ENCODE measurements at places on chromosomes 2 and 18.

- DNase-seq, result no peak
Measured at GRCh38 chr2:2827761-2828221, 496.7 kb upstream of the MYT1L start.

DNA sequence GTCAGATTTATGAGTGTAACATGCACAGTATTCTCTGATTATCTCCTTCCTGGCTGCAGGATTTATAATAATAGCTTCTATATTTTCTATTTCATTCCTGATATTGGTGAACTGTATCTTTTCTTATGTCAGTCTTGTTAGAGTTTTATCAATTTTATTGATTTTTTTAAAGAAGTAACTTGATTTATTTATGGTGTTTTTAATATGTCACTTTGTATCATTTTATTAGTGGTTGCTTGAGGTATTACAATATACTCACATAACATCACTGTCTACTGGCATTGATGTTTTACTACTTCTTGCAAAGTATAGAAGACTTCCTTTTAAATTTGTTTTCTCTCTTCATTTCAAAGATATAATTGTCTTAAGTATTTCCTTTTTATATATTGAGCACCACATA, 270.5 kb upstream of the GYPC start:
- DNase-seq, result no peak

GRCh38 chr2:120886534-120887319, 151.1 kb downstream of the GLI2 start:
- DNase-seq, result no peak

DNA sequence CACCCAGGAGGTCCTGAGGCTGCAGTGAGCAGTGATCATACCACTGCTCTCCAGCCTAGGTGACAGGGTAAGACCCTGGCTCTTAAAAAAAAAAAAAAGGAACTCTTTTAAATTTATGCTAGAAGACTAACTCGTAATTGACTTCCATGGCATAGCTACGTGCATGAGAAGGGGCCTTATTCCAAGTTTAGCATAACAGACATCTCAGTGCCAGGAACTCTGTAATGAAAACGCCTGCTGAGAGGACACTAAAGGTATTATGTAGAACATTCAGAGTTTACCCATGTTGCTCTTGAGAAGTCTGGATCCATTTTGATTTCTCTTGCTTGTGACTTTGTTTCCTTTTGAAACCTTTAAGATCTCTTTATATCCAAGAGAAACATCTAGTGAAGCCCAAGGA, 276.0 kb downstream of the ZNF407 start:
- no peak for DNase-seq

DNA sequence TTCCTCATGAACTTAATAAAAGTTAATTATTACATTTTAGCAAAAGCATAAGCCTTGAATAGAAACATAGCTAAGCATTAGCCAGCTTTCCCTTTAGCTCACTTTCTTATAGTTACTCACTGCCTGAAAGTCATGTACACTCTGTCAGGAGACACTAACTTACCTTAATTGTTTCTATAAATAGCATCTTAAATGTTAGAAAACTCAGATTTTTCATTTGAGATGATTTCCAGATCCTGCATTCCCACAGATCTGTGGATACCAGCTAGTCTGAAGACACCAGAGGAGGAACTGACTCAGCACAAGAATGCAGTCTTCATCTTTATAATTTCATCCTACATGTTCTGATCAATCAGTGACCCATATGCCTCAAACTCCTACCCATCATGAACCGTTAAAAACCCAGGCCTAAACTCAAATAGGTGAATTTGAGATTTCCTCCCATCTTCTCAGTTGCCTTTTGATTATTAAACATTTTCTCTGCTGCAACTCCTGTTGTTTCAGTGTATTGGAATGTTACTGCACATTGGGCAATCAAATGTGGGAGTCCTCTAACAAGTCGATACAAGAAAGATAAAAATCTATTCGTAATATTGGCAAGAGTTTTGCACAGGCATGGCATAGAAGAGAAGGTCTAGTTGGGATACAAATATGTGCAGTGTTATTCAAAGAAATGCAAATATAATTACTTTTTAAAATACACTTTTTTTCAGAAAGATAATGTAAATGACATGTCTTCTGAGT, 857.4 kb upstream of the CDH2 start:
- no peak for DNase-seq

DNA sequence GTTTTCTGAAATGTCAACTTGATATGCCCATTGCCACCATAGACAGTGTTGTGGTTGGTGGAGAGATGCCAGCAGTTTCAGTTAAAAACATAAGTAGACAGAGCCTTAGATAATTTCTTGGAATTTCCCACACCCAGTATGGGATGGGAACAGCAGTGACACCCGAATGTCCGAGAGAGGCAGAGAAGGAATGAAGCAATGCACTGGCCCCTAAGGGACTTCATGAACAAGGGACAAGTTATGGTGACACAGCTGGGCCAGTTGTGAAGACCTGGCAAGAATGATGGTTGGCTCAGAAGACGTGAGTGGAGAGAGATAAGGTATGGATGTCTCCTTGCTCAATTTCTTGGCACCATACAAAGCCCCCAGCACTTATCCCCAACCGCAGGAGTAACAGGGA, 165.2 kb upstream of the APCDD1 start:
- DNase-seq, result no peak

GRCh38 chr2:173079973-173080860, 4.6 kb downstream of the MAP3K20 start:
- no peak for DNase-seq

DNA sequence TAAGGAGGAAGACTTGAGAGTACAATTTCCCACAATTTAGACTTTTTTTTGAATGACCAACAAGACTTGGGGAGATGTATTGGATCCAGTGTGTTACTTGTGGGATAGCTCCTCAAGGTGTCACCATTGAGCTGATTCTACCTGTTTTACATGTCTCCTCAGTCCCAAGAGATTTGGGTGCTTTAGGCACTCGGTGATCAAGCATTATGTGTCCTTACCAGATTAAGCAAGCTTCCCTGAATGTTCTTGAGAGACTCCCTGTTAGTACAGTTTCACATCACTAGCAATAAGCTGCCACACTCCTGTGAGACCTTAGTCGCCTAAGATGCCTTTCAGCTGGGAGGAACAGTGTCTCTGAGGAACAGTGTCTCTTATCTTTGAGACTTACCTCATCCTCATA, 384.3 kb upstream of the SYT4 start:
- no peak for DNase-seq

DNA sequence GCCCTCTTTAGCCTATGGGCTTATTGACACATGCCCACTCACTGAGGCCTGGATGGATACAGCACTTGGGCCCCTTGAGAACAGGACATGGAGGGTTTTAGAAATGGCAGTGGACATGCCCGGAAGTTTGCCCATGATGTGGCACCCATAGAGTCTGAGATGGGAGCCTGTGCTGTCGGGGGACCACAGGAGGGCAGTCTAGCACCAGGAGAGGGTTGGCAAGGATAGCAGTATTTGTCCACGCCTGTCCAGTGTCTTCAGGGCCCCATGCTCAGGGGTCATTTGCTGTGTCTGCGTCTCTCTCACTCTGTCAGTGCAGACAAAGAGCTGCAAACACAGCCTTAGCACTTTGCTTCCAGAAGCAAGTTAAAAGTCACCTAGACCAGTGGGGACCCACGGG, 48.7 kb downstream of the IL1RL2 start:
- DNase-seq, result no peak

GRCh38 chr2:206657087-206657486, 14.8 kb downstream of the FAM237A start:
- DNase-seq, result no peak

DNA sequence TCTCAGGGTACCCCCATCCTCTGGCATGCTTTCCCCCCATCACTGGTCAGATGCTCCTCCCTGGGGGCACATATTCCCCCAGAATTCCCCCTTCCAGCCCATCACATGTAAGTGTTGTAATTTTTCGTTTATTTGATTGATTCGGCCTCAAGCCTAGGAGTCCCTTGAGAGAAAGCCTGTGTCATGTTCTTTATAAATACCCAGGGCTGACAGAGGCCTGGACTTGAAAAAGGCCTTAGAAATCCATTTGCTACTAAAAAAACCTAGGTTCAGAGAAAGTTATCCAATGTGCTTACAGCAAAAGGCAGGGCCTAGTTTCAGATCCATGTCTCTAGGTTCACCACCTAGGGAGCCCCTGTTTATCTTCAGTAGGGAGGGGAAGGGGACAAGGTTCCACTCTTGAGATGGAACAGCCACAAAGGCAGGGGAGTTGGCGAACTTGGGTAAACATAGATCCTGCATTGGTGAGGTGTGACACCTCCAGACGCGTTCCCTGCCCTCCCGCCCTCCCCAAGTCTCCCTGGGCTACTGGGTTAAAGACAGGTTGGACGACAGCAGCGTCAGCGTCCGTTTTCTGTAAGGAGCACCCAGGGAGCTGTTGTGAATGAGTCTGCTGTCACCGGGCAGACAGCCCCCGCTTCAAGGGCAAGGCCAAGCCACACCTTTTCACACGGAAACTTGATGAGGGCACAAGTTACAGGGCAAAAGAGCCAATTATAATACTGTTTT, 147.8 kb downstream of the EN1 start:
- DNase-seq, result no peak

DNA sequence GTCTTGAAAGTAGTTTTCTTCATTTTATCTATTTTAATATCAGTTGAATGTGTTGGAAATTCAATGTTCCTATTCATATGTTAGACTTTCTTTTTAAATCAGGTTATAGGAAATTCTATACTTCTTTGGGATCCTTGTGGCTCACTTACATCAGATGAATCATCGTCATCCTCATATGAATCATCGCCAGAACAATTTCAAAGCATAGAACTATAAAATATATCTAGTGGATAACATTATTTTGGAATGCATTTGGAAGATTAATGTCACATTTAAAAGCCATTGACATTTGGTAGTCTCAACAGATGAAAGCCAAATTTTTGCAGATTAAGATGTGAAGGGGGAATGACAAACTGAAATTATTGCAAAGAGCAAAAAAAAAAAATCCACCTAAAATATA, 94.1 kb downstream of the FAM161A start:
- DNase-seq, result no peak

DNA sequence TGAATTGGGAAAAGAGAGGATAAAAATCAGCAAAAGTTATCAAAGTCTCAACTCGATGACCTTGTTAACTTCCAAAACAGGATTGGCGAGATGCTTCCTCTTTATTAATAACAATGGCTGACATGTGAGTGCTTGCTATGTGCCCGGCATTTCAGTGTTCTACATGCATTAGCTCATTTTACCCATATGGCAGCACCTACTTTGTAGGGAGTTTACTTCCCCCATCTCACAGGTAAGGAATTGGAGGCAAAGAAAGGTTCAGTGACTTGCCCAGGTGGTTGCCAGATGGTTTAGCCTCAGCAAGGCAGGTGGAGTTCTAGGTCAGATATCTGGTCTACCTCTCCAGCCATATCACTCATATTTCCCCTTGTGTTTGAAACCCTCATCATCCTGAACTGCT, 12.4 kb downstream of the TFCP2L1 start:
- DNase-seq, result no peak

GRCh38 chr2:176668912-176669311, 399.7 kb downstream of the MTX2 start:
- no peak for DNase-seq

GRCh38 chr2:74862020-74862964, 28.4 kb downstream of the HK2 start:
- DNase-seq, result no peak

- DNase-seq, result no peak
Measured at GRCh38 chr2:210626849-210627248, 70.5 kb downstream of the CPS1 start.

- no peak for DNase-seq
Measured at GRCh38 chr2:162065767-162066166, 8.2 kb downstream of the DPP4 start.

GRCh38 chr2:109677835-109678580, 63.8 kb downstream of the SOWAHC start:
- DNase-seq, result no peak

DNA sequence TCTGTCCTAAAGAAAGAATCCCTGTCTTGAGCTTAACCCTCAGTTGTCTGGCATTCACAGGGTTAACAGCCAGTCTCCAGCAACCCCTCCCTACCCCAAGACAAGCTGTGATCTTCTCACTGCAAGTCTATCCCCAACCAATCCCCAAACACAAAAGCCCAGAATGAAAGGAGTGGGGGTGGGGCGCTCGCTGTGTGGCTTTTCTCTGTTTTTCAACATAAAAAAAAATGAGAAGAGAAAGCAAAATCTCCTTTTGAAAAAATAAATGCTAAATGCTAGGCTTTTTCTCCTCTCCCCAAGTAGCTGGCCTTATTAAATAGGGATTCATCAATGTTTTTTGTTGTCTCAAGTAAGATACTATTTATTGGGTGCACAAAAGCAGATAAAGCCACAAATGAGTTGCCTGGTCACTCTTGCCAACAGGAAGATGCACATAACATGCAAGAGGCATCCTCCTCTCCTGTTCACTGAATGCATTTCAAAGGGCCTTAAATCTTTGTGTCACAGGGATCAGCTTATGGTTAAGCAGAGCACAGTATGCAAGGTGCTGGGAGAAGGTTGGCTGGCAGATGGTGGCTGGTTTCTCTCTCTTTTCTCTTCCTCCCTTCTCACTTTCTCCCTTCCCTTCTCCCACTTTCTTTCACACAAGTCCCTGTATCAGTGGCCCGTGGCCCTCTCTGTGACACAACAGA, 225.6 kb downstream of the CMPK2 start:
- DNase-seq, result no peak

DNA sequence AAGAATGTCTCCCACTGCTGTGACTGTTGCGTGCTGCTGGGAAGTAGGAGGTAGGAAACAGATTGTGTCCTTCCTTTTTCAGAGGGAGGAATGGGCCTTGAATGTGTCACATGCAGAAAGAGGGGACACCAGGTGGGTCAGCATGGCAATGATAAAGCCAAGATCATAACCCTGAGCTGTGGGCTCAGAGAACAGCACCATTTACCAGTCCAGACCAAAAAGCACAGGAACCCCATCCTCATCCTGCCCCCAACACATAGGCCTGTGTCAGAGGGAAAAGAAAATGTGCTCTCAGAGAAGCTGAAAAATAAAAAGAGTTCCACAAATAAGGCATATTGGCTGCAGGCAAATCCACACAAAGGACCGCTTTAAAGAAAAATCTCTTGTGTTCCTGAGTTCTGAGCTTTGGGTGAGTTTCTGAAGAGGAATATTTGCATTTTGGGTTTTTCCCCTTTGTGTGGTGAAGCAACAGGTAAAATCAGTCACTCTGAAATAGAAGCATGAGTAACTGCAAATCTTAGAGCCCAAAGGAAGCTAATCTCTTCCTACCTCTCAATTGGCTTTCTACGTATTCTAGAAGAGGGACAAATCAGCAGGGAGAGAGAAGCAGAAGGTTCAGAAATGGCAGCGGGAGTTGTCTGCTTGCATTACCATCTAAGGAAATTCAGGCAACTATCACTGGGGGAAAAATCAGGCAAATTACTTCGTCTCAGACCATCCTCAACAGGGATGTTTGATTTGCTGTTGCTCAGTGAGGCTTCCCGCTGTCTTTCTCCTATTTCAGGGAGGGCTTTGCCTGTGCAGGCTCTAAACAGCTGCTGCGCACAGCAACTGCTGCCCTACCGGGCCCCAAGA, 106.8 kb downstream of the BCL11A start:
- DNase-seq, result no peak

- DNase-seq, result no peak
Measured at GRCh38 chr2:23482607-23483006, 97.6 kb downstream of the KLHL29 start.
